ENCODE measurements at places on chromosomes 16 and 17. TPM values are rescaled to one million over a fixed set of nuclear protein-coding genes. Genes with fewer than 3 reads are reported as not detected.

Gene NPIPB13
- total RNA-seq = 18.5 TPM

- no peak for DNase-seq
- H3K27ac ChIP-seq = no peak overlapping the region
- H3K4me3 ChIP-seq = no peak overlapping the region
- H3K36me3 ChIP-seq = no peaks in the 10 kb centered on the region
These were observed 293.3 kb downstream of the MAF start for GRCh38 chr16:79307214-79307613.

Gene TEX14
- total RNA-seq = 0.46 TPM

GRCh38 chr16:86951831-86952598 lies 365.2 kb downstream of the C16orf95 start:
- no peak for DNase-seq
- H3K27ac ChIP-seq = no peak overlapping the region
- peaks cover 5% of the 10 kb centered on the region for H3K27me3 ChIP-seq
- H3K36me3 ChIP-seq = no peaks in the 10 kb centered on the region

DNA sequence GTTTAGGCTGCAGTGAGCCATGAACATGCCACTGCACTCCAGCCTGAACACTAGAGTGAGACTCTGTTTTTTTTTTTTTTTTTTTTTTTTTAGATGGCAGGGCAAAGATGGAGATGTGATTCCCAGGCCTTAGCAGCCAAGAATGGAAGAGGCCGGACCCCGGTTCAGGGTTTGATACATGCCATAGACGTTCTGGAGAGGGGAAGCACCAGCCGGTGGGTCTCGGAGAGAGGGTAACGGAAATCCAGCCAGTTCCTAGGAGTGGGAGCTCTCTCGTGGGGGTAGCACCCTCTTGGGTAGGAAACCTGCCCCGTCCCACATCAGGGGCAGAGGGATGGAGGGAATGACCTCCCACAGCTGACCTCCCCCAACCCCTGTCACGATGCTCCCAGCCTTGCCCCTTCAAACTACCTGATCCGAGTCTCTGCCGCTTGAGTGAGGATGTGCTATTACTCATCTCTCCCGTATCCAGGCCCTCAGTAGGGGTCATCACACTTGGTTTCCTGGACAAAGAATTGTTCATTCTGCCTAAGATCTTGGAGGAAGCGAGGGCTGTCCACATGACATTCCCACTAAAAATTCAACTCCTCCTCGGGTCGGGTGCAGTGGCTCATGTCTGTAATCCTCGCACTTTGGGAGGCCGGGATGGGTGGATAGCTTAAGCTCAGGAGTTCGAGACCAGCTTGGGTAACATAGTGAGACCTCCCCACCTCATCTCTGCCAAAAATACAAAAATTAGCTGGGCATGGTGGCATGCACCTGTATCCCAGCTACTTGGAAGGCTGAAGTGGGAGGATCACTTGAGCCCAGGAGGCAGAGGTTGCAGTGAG lies 47.3 kb downstream of the MIS12 start:
- H3K4me3 ChIP-seq = no peak overlapping the region
- H3K27ac ChIP-seq = no peak overlapping the region
- no peaks in the 10 kb centered on the region for H3K27me3 ChIP-seq

Gene UTP4
- total RNA-seq = 81.7 TPM
